Spinal cord (tissue), 10 donors: ENCODE measurements at places on chromosomes 4 and X. TPM values are rescaled to one million over a fixed set of nuclear protein-coding genes. Genes with fewer than 3 reads are reported as not detected.

Gene CT45A10
- polyA plus RNA-seq: not detected

Gene CLTRN
- polyA plus RNA-seq: 0.65 TPM

Gene MCF2
- 13.8 TPM for polyA plus RNA-seq

Gene TEX11
- polyA plus RNA-seq: 0.08 TPM

Gene GPRASP3
- 32.9 TPM for polyA plus RNA-seq

DNA sequence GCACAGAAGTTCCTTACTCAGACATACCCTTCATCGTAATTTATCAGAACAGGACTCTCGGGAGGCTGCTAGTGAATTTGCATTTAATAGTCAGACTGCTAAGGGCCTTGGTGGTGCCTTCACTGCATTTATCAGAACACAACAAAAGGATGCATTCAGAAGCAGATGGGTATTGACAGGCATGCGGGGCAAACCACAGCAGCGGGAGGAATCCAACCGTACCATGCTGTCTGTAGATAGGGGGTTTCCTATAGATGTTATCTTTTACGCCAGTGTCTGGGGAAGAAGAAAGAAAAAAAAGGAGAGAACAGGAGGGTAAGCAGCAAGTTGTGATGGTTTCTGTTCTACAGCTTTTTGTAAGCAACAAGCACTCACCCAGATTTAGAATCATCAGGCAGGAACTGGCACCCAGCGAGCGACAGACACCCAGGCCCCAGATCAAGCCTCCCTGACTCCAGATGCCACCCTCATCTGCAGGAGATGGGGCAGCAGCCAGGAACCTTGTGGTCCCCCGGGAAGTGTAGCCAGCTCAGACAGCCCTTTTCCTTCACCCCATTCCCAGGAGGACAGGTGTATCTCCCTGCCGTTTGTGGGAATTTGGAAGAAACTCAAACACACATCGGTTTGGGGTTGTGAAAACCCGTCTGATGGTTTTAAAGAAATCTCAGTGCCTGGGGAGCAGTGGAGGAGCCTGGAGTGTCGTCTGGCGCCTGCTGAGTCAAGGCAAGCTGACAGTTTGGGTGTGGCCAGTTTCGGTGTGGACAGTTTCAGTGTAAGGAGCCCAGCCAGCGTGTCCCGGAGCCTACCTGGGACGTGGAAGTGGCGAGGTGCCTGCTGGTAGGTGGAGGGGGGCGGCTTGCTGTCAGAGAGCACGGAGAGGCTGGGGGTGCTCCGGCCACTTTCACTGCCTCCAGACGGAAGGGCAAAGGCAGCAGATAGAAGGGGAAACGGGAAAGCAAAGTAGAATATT lies 80.0 kb upstream of the AFAP1 start:
- no peak overlapping the region for H3K27ac ChIP-seq
- H3K27me3 ChIP-seq: no peaks in the 10 kb centered on the region
- peaks cover 35% of the 10 kb centered on the region for H3K4me1 ChIP-seq
- peaks cover 28% of the 10 kb centered on the region for H3K36me3 ChIP-seq
- peak; percentile 21 for DNase-seq
- no peak overlapping the region for H3K4me3 ChIP-seq

DNA sequence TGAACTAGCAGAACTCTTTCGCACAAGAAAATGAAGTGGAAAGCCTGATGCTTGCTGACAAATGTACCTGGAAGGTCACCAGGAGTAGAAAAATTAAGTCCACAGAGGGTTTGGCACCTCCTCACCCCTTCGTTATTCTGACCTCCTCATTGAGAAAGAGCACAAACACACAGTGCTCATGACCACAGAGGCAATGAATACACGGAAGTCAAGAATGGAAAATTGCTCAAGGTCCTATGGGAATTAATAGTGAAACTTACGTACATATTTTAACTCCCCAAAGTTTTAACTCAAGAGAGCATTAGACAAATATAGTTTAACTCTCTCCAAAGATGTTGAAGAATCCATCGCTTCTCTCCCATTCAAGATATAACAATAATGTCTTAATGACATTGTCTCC lies 83.6 kb upstream of the CAMK2D start:
- H3K4me3 ChIP-seq: no peak overlapping the region
- no peak for DNase-seq
- H3K36me3 ChIP-seq: no peaks in the 10 kb centered on the region
- H3K27me3 ChIP-seq: no peaks in the 10 kb centered on the region
- peaks cover 4% of the 10 kb centered on the region for H3K4me1 ChIP-seq
- no peak overlapping the region for H3K27ac ChIP-seq

GRCh38 chrX:19747652-19748610 lies 139.5 kb downstream of the SH3KBP1 start:
- DNase-seq: peak; percentile 42
- peaks cover 9% of the 10 kb centered on the region for H3K4me1 ChIP-seq
- H3K27me3 ChIP-seq: no peaks in the 10 kb centered on the region
- H3K36me3 ChIP-seq: no peaks in the 10 kb centered on the region
- no peak overlapping the region for H3K27ac ChIP-seq

GRCh38 chr4:2363056-2363721 lies 55.3 kb downstream of the ZFYVE28 start:
- H3K36me3 ChIP-seq: peaks cover 3% of the 10 kb centered on the region
- H3K4me3 ChIP-seq: no peak overlapping the region
- no peak for DNase-seq

DNA sequence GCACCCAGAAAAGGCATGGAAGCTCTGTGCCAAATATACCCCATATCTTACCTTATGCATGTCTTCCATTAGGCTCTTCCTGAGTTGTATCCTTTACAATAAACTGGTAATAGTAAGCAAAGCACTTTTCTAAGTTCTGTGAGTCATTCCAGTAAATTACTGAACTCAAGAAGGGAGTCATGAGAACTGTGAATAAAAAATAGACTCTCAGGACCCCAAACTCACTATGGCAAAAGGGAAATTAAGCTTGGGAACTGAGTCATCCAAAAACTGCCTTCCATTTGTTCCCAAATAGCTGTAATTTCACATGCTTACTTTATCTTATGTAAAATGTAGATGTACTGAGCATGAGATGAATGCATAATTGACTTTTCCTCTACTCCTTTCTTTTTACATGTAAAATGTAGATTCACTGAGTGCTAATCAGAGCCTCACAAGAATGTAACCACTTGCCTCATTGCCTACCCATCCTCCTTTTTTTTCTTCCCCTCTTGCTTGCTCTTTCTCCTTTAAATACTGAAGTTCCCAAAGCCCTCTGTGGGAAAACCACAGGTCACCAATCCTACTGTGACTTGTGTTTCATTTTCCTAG lies 8.1 kb downstream of the TCEAL3 start:
- no peaks in the 10 kb centered on the region for H3K36me3 ChIP-seq
- no peak for DNase-seq
- no peak overlapping the region for H3K27ac ChIP-seq
- no peaks in the 10 kb centered on the region for H3K4me1 ChIP-seq

Gene RNF150
- polyA plus RNA-seq: 20.4 TPM

- H3K36me3 ChIP-seq: peaks cover 5% of the 10 kb centered on the region
- DNase-seq: no peak
- H3K27ac ChIP-seq: no peak overlapping the region
- H3K4me1 ChIP-seq: no peaks in the 10 kb centered on the region
- no peaks in the 10 kb centered on the region for H3K27me3 ChIP-seq
Measured at GRCh38 chr4:128009428-128009827, 44.2 kb downstream of the ABHD18 start.

Gene DCAF8L2
- polyA plus RNA-seq: not detected

GRCh38 chr4:180304321-180304720 lies 1938.9 kb upstream of the TENM3 start:
- no peak overlapping the region for H3K27ac ChIP-seq
- H3K4me1 ChIP-seq: no peaks in the 10 kb centered on the region
- H3K4me3 ChIP-seq: no peak overlapping the region
- no peaks in the 10 kb centered on the region for H3K36me3 ChIP-seq
- no peak for DNase-seq

Gene ENPEP
- polyA plus RNA-seq: 2.8 TPM

Gene DBET
- polyA plus RNA-seq: not detected

- H3K4me3 ChIP-seq: no peak overlapping the region
- no peaks in the 10 kb centered on the region for H3K27me3 ChIP-seq
- no peak for DNase-seq
- peaks cover 8% of the 10 kb centered on the region for H3K36me3 ChIP-seq
Measured at GRCh38 chr4:77052352-77052751, 23.4 kb downstream of the CCNI start.
